Cortex of kidney (tissue), 1 donor: ENCODE measurements at places on chromosomes 1 and 21.

GRCh38 chr1:168767894-168768584 is 39.0 kb upstream of the DPT start:
- no peak for DNase-seq

GRCh38 chr1:31937300-31938183 is 626 bp downstream of the PTP4A2 start:
- no peak for DNase-seq

GRCh38 chr1:15215116-15215515 is 31.9 kb upstream of the FHAD1 start:
- no peak for DNase-seq

GRCh38 chr1:35882586-35882944 is 444 bp upstream of the AGO1 start:
- DNase-seq = no peak

- DNase-seq = no peak
These were observed 45.7 kb downstream of the ABCD3 start for GRCh38 chr1:94463765-94464330.
